Muscle of back (tissue), 13 donors: ENCODE measurements at places on chromosomes 2 and 18.

DNA sequence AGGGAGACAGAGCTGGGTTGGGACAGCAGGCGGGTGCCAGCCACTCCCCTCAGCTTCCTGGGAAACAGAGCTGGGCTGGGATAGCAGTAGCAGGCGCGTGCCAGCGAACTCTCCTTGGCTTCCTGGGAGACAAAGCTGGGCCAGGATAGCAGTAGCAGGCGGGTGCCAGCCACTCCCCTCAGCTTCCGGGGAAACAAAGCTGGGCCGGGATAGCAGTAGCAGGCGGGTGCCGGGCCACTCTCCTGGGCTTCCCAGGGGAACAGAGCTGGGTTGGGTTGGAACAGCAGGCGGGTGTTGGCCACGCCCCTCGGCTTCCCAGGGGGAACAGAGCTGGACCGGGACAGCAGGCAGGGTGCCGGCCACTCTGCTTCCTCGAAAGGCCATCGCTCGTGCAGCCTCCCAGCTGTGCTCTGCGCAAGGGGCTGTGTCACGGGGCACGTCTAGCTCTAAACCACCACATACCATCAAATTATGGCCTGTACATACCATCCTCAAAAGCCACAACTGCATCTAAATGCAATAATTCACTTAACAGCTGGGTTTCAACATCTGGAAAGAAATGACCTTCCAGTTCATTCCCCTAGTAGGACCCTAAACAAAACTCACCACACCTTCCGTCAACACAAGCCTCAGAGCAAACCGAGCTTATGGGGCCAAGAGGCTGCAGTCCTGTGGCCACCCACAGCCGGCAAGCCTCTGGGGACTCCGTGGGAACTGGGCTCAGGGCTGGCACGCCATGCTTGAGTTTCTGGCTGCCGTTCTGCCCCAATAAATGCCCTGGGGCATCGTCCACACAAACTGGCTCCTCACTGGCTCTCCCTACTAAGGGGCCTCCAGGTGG is 228.3 kb downstream of the TWIST2 start:
- DNase-seq: no peak

DNA sequence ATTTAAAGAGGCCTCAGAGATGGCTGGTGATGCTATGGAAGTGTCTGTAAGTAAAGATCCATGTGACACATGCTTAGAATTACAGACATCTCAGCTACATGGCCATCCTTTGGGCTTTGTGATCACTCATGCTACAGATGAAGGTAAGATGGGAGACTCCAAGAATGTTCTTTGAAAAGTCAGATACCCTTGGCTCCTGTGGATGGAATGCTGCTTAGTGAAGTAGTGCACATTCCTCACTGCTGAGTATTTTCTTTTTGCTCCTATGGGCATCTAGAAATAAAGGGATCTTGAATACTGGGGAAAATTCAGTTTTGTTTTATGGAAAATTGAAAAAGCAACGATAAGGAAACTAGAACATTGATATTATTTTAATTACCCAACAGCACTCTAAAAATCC is 55.2 kb upstream of the REV1 start:
- peak; percentile 14 for DNase-seq

- no peak for DNase-seq
These were observed 533.1 kb upstream of the CHAC2 start for GRCh38 chr2:53234548-53234903.

DNA sequence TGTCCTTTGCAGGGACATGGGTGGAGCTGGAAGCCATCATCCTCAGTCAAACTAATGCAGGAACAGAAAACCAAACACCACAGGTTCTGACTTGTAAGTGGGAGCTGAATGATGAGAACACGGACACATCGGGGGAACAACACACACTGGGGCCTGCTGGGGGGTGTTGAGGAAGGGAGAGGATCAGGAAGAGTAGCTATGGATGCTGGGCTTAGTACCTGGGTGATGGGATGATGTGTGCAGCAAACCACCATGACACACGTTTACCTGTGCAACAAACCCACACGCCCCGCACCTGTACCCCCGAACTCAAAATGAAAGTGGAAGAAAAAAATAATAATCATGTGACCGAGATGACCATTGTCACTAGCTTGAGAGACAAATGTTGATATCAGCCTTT is 114.7 kb downstream of the NDUFA10 start:
- DNase-seq: no peak

- DNase-seq: no peak
These were observed 253.4 kb downstream of the GBX2 start for GRCh38 chr2:235914756-235915155.

DNA sequence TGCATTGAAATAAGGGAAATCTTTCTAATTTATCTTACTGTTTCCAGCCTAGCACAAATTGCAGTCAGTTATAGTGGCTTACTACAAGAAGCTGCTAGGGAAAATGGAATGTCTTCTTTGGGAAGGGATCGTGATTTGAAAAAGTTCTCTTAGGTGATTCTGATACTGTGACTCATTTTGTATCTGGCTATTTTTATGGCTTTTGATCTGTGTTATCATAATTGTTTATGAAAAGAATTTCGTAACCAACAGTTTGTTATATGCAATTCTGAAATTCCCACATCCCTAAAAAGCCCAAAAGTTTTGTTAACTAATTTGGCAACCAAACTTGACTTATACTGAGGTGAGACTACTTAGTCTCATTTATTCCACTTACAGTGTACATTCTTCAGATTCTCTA is 12.4 kb downstream of the PTPN4 start:
- no peak for DNase-seq

DNA sequence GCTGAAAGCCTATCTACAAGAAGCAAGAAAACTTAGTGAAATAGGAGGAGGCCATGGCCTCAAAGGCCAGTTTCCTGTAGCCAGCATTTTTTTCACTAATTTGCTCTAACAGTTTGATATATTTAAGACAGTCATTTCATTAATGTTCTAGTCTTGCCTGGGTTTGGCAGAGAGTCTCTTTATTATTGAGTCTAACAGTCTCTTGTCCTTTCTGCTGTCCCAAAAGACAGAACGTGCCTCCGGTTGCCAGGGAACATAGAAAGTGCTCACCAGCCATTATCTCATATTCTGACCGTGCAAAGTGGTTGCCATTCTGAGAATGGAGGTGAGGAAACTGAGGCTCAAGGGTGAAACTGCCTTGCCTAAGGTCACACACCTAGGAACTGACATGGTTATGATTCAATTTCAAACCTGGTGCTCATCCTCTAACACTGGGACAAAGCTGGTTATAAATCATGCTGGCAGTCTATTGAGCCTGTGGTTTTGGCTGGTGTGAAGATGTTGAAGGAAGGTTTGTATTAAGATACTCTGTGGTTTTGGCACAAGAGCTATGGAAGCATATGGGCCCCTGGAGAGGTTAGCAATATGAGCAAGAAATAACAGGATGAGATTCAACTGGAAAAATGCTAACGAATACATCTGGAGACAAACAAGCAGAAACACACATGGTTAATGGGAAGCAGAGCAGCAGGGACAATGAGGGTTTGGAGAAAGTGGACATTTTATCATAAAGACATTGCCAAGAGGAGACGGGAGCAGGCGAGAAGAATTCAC is 903.3 kb upstream of the KLHL29 start:
- peak; percentile 60 for DNase-seq

DNA sequence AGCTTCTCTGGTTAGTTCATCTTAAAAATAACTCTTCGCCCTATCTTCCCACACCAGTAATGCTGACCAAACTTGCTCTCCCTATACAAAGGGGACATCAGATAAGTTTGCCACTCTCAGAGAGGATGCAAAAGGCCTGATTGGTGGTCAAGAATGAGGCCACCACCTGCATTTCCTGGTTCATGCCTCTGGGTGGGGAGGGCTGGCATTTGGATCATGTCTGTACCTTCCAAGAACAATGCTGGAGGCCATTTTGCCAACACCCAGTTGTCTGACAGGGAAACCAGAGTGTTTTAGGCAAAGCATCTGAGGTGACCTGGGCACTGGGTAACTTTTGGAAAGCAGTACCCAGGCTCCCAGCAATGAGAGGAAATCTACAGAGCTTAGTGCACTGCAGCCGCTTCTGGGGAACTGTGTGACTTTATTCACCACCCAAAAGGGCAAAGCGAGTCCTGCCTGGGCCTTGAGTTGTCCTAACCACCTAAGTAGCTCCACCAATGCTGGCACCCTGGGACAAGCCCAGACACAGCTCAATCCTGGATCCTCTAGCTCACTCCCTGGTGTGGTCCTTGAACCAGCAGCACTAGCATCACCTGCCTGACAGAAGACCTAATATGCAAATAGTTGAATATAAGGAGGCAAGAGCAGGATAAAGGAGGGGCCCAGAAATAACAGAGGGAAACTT is 35.1 kb downstream of the CAPN13 start:
- DNase-seq: no peak

GRCh38 chr2:52897511-52898044 is 870.0 kb upstream of the CHAC2 start:
- DNase-seq: no peak

- DNase-seq: no peak
These were observed 7.0 kb upstream of the CIDEA start for GRCh38 chr18:12246849-12247808.

DNA sequence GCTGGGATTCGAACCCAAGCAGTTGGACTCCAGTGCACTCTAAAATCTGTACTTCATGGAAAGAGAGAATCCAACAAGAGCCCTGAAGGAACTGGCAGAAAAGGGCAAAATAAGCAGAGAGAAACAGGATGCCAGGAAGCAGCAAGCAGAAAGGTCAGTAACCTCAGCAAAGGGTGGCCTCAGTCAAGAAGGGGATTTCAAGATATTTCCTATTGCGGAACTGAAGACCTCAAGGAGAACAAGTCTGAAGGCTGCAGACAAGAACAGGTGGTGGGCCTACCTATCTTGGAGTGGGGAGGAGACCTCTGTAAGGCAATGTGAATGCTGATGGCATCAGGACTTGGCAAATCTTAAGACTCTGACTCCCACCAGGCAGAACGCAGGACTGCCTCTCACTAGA is 20.1 kb upstream of the MREG start:
- DNase-seq: no peak

DNA sequence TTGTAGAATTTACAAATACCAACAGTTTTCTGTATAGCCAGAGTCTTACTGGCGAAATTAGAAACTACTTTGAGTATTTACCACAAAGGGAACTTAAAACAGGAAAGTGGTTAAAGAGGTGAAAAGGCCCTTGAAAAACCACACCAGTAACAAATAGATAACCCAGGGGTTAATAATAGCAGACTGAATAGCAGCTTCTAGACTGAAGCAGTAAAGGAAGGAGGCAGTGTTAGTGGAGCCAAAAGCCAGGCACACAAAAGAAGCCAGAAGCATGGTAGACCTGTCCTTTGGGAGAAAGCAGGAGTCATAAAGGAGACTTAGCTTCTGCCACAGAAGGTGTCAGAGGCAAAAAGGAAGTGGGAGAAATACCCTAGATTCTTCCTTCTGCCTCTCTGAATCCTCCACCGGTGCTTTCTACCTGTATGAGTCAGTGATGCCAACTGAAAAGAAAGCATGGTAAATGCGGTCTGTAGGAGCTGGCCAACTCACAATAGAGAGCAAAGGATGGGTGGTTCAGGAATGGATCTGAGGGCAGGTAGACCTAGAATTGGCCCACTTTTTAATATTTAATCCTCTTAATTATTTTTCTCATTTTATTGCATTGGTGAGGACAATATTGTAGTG is 97.3 kb downstream of the ARL6IP6 start:
- DNase-seq: no peak

DNA sequence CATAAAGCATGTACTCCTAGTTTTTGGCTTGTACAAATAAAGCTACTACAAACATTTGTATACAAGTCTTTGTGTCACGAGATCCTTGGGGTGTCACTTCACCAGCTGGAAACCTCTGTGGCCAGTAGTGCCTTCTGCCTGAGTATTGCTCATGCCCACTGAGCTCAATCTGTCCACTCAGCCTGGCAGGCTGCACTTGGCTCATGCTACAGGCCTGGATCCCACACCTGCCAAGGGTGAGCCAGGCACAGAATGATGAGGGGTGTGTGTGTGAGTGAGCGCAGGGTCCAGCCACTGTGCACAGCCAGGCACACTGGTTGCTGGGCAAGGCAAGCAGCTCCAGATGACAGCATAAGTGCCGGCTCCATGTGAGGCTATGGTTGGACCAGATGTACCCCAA is 13.1 kb downstream of the SRD5A2 start:
- DNase-seq: no peak

- DNase-seq: peak; percentile 84
These were observed 23.8 kb upstream of the SERPINB12 start for GRCh38 chr18:63518178-63519012.

DNA sequence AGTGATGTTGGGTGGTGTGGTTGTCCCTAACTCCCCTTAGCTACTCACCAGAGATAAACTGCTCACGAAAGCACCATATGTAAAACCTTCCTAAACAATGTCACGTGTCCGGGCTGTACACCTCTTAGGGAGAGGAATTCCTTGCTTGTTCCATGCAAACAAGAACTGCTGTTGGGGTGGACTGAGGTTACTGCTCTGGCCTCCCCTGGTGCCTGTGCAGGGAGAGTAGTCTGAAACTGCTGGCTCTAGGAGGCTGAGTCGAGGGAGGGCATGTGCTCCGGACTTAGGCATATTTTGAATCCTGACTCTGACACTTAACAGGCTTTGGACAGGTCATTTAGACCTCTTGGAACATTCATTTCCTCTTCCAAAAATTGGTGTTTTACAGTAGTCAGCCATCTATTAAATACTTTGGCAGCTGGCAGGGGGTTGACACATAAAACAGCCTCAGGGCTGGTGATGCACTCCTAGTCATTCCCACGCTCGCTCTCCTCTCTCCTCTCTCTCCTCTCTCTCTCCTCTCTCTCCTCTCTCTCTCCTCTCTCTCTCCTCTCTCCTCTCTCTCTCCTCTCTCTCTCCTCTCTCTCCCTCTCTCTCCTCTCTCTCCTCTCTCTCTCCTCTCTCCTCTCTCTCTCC is 10.6 kb downstream of the THNSL2 start:
- no peak for DNase-seq

- DNase-seq: no peak
These were observed 25.3 kb upstream of the MFSD6 start for GRCh38 chr2:190382851-190383250.

DNA sequence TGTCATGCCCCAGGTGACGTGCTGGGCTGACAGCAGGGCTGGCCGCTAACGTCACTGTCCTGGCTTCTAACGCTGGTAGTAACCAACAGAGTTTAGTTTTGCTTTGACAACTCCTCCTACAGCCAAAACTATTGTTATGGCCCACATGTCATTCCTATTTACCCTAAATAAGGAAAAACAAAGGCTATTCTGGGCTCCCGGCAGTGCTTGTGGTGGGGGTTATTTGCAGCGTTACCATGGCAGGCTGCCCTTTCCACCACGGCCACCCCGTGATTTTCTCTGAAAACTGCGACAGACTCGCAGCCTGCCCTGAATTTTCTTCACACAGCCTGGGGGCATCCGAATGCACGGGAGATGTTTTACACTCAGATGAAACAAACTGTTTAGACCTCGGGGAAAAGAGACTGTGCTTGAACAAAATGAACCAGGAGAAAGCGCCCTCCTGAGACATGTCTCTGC is 115.2 kb downstream of the FAM210A start:
- DNase-seq: peak; percentile 84

GRCh38 chr2:158718196-158718585 is 76.9 kb upstream of the DAPL1 start:
- DNase-seq: no peak

- DNase-seq: no peak
These were observed 22.6 kb upstream of the USP34 start for GRCh38 chr2:61493523-61493942.

- DNase-seq: no peak
These were observed 14.1 kb downstream of the DTYMK start for GRCh38 chr2:241672243-241673188.

GRCh38 chr2:219054956-219055903 is 5.5 kb downstream of the IHH start:
- DNase-seq: no peak

GRCh38 chr2:234565201-234565600 is 68.3 kb upstream of the ARL4C start:
- no peak for DNase-seq

GRCh38 chr2:11703700-11704099 is 33.7 kb upstream of the NTSR2 start:
- DNase-seq: no peak
